ENCODE measurements at places on chromosomes 5 and 9.

DNA sequence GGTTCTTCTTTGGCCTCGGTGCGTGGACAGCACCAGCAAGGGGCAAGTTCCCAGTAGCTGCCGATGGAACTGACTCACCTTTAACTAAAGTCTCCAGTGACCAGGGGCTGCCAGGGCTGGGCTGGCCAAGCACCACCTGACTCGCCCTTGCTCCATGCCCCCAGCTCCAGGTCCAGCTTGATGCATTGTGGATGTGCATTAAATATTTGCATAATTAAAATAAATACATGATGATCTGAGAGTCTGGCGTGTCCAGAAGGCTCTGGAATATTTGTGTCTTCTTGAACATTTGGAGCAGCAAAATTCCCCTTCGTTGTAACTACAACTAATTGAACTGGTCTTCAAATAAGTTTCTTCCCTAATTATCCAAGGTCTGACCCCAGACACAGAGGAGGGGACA, 9.5 kb upstream of the PRDM12 start:
- no peak for DNase-seq

DNA sequence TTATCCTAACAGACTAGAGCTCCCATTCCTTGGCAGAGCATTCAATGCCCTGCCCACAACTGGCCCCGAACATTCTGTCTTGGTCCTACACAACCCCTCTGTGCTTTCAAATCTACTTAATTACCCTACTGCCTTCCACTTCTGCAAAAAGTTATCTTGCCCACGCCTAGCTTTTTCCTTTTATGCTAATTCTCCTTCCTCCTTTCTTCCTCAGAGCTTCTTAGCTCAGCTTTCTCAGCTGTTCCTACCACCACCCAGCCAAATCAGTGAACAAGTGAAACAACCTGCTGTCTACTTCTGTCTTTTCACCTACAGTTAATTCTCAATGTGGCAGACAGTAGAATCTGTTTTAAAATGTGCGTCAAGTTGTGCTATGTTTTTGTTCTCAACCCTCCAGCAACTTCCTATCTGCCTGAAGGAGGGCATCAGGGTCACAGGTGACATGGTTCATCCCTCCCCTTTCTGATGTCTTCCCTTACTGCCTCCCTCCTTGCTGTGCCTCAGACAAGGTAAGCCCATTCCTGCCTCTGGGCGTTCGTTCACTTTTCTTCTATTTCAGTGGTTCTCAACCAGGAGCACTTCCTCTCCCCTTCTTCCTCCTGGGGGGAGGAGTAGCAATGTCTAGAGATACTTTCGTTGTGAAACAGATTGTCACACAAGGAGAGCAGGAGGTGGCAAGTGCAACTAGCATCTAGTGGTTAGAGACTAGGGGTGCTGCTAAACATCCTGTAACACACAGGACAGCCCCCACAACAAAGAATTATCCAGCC, 1.3 kb upstream of the REEP5 start:
- DNase-seq: no peak

- no peak for DNase-seq
Measured at GRCh38 chr5:156695774-156696173, 154.3 kb upstream of the PPP1R2B start.

DNA sequence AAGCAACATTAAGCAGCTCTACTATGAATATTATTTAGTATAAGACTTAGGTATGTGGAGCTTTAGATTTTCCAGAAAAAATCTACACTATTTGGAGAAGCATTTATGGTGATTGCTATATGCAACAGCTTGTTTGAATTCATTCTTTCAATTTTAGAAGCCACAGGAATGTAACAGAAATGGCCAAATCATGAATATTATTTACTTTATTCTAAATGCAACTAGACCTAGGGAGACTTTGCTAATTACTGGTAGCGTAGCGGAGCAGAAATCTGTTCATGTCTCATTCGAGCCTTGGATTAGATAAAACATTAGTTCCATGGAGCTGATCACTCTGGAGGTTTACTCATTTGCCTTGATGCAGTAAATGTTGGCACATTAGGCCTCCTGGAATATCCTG, 290.2 kb downstream of the ZNF608 start:
- DNase-seq: no peak

GRCh38 chr9:113854310-113854709, 21.8 kb upstream of the ZNF618 start:
- DNase-seq: no peak

- no peak for DNase-seq
Measured at GRCh38 chr9:88235615-88236014, 97.3 kb upstream of the SPATA31C2 start.

DNA sequence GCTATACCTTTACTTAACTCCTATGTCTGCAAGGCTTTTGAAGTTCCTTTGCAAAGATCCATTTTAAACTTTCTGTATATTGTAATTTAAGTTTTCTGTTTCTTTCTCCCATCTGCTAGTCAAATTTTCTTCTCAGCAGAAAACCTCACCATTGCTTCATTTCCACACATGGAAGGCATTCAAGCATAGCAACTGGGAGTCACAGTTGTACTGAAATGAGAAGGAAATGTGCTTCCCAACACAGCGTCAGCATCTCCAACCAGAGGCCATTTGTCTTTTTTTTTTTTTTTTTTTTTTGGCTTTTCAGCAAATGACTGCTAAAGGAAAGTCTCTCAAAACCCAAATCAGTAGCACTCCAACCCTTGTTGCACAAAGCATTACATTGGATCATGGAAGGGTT, 92.5 kb downstream of the RAB3C start:
- no peak for DNase-seq

GRCh38 chr5:110177729-110178128, 488.0 kb downstream of the MAN2A1 start:
- DNase-seq: no peak

GRCh38 chr9:129442803-129443511, 177.9 kb downstream of the C9orf50 start:
- no peak for DNase-seq

DNA sequence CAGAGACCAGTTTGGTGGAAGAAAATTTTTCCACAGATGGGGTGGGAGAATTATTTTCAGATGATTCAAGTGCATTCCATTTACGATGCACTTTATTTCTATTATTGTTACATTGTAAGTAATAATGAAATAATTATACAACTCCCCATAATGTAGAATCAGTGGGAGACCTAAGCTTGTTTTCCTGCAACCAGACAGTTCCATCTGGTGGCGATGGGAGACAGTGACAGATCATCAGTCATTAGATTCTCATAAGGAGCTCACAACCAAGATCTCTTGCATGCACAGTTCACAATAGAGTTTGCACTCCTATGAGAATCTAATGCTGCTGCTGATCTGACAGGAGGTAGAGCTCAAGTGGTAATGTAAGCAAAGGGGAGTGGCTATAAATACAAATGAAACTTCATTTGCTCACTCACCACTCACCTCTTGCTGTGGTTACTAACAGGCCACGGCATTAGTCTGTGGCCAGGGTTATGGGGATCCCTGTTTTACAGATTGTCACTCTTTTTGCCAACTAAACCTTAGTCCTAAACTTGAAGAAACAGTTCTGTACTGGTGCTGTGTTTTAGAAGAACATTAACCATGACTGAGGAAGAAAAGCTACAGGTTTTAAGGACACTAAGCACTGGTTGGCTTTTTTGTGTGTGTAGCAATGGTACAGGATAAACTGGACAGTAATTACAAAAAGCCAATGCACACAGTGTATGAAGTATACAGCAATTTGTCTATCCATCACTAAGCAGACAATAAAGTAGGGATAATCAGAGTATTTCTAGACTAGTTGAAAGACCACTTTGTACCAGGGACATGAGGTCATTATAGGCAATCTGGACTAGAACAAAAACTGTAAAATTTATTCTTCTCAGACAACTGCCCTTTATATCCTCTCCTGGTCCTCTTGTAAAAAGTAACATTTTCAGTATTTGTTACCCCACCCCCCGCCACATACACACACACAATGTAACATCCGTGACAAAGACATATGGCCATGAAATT, 9.9 kb downstream of the TMEM232 start:
- no peak for DNase-seq

DNA sequence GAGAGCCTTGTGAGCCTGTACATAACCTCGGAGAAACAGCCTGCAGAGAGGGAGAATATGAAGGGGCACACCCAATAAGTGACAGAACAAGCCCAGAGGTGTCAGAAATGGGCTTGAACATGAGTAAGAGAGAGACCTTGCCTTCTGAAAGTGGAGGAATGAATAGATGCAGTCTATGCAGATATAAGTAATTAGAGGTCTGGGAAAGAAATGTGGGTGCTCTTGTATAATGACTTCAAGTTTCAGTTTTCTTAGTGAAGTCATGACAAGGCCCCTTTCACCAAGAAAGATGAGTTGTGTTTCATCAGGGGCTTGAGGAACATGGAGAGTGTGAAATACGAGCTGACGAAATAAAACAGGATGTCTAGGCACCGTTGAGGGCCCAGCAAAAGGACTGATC, 15.1 kb downstream of the GRAMD2B start:
- DNase-seq: no peak

- DNase-seq: no peak
Measured at GRCh38 chr5:50853151-50853550, 186.7 kb downstream of the PARP8 start.

- DNase-seq: no peak
Measured at GRCh38 chr5:127757576-127757975, 54.4 kb downstream of the CCDC192 start.

DNA sequence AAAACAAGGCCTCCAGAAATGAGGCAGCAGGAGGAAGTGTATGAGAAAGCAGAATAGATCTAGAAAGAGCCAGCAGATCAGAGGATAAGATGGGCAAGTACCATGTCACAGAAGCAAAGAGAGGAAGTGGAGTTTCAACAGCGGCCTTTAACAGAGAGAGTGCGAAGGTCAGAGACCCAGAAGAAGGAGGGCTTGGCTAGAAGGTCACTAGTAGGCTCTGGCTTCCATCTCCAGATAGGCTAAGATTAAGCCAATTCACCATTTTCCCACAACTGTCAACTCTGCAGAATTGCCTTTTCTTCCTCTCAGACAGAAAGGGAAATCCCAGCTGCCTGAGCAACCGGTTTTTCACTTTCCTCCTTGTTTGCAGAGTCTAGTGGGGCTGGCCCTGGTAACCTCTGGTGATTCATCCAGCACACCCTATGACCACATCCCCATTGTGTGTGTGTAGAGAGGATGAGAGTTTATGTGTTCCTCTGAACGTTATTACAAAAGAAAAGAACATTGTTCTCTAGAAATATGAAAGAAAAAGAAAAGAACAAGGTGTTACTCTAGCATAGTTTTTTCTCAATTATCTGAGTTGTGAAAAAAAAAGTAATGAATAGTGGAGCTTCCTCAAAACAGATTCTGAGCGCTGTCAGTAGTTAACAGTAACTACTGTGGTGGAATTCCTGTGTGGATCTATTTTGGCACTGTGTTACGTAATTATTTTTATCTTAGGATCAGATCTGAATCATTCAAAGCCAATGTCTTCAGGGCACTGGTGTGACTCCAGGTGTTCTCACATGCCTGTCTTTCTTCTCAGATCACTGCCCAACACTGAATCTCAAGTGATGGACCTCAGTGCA, 220.4 kb downstream of the ARRDC3 start:
- no peak for DNase-seq

GRCh38 chr5:124951661-124952060, 205.2 kb upstream of the ZNF608 start:
- no peak for DNase-seq

GRCh38 chr5:174189654-174190541, 144.4 kb downstream of the NSG2 start:
- DNase-seq: no peak

- DNase-seq: no peak
Measured at GRCh38 chr5:134070725-134071613, 43.5 kb upstream of the TCF7 start.

GRCh38 chr5:40410964-40411635, 268.6 kb upstream of the PTGER4 start:
- no peak for DNase-seq

GRCh38 chr5:159452480-159453167, 122.3 kb upstream of the IL12B start:
- DNase-seq: no peak

DNA sequence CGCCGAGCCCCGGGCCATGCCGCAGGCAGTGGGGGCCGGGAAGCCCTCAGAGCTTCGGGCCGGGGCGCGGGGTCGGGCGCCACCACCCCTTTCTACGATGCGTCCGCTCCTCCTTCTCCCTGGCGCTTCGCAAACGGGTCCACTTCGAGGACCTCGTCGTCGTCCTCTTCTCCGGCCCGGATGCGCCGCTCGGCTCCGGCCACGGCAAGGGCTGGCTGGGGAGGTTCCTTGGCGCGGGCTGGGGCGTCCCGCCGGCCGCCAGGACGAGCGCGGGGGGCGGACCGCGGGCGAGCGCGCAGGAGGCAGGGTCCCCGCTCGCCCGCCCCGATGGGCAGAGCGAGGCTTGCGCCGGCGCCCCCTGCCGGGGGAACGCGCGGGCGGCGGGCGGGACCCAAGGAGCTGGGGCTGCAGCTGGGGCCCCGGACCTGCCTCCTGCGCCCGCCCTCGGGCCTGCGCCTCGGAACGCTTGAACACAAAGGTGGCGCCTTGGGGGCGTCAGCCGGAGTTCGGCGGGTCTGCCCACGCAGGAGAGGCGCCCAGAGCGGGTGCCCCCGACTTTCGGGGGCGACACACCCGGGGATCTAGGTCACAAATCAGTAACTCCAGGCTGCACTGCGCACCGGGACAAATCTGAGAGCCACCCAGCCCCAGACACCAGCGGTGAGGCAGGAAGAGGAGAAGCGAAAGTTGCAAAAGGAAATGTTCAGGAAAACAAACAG, at the start of gene ROR2:
ROR2 (minus strand) TSS at position 283 of the 719 bp plus-strand sequence.
- no peak for DNase-seq

- DNase-seq: no peak
Measured at GRCh38 chr5:112869948-112870347, 8.9 kb downstream of the SRP19 start.

DNA sequence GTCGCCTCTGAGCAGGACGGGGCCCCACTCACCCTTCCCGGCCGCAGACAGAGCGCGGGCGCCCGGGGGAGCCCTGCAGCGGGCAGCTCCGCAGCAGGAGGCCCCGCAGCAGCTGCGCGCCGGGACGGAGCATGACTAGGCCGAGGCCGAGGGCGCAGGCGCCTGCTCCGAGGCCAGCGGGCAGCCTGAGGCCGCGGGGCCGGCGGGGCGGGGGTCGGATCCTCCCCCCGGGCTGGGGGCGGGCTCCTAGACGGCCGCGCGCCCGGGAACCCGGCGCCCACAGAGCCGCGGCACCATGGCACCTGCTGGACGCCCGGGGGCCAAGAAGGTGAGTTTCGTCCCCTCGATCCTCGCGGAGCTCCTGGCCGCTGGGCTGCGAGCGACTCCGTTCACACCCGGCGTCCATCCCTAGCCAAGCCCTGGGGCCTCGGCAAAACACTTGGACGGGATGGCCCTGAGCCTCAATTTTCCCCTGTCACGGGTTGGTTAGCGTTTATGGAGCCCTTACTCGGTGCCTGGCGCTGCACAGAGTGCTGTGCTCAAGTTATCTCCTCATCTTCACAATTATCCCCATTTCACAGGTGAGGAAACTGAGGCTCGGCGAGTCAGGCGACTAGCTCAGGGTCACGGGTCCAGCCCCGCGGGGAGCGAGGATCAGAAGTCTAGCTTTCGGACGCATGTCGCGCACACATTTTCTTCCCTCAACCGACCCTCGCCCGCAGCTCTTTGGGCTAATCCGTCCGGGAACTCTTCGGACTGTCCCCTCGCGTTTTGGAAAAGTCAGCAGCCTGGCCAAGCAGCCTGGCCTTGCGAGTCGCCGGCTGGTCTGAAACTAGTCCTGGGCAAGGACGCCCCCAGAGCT, at the start of the genes BHMT2 and DMGDH:
BHMT2 (plus strand) TSS at position 280 of the 862 bp plus-strand sequence; CDS start at position 296, 16 bp downstream.
DMGDH (minus strand) TSS at position 187 of the 862 bp plus-strand sequence; CDS start at position 133, 54 bp downstream.
- no peak for DNase-seq

- DNase-seq: no peak
Measured at GRCh38 chr9:129783516-129784361, 19.2 kb upstream of the TOR1B start.

GRCh38 chr5:38079620-38080402, 178.5 kb upstream of the EGFLAM start:
- DNase-seq: no peak
